Lung (tissue), 17 donors: ENCODE measurements at places on chromosomes 7 and 10. TPM values are rescaled to one million over a fixed set of nuclear protein-coding genes. Genes with fewer than 3 reads are reported as not detected.
A peak's percentile ranks its signal among the peaks of the same experiment; 100 is the strongest.

The TYW1B gene
- 0.90 TPM for polyA plus RNA-seq

The GBX1 gene
- polyA plus RNA-seq: not detected

DNA sequence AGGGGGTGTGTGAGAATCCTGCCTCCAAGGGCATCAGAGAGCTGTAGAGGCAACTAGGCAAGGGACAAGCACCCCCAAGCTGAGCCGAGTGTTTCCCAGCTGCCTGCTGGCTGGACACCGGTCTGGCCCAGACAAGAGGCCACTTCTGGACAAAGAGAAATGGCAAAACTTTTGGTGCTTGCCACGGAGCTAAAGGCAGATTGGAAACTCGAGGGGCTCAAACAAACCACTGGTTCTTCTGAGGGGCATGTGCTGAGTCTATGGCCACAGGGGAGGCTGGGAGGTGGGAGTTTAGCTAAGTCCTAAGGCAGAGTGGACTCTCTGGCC is 66.5 kb upstream of the INPP5A start:
- no peak overlapping the region for H3K4me3 ChIP-seq
- H3K27me3 ChIP-seq: no peaks in the 10 kb centered on the region
- no peak for DNase-seq
- H3K36me3 ChIP-seq: no peaks in the 10 kb centered on the region

GRCh38 chr7:47576866-47577306 is 5.0 kb downstream of the TNS3 start:
- DNase-seq: no peak
- H3K4me1 ChIP-seq: peaks cover 59% of the 10 kb centered on the region

GRCh38 chr7:149750122-149750845 is 23.1 kb downstream of the ZNF467 start:
- H3K36me3 ChIP-seq: no peaks in the 10 kb centered on the region
- DNase-seq: no peak
- no peaks in the 10 kb centered on the region for H3K27me3 ChIP-seq
- H3K27ac ChIP-seq: no peak overlapping the region
- H3K4me3 ChIP-seq: no peak overlapping the region
- H3K4me1 ChIP-seq: no peaks in the 10 kb centered on the region

GRCh38 chr10:3068201-3068967 is 1.0 kb downstream of the PFKP start:
- peak; percentile 74 for DNase-seq
- H3K4me3 ChIP-seq: peak overlapping the region; percentile 75
- H3K36me3 ChIP-seq: no peaks in the 10 kb centered on the region
- H3K27ac ChIP-seq: peak overlapping the region; percentile 33

DNA sequence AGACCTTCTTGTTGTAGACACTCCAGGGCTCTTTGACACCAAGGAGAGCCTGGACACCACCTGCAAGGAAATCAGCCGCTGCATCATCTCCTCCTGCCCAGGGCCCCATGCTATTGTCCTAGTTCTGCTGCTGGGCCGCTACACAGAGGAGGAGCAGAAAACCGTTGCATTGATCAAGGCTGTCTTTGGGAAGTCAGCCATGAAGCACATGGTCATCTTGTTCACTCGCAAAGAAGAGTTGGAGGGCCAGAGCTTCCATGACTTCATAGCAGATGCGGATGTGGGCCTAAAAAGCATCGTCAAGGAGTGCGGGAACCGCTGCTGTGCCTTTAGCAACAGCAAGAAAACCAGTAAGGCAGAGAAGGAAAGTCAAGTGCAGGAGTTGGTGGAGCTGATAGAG is 5.5 kb downstream of the GIMAP7 start:
- no peaks in the 10 kb centered on the region for H3K4me1 ChIP-seq
- H3K36me3 ChIP-seq: no peaks in the 10 kb centered on the region
- H3K27ac ChIP-seq: no peak overlapping the region
- DNase-seq: no peak

DNA sequence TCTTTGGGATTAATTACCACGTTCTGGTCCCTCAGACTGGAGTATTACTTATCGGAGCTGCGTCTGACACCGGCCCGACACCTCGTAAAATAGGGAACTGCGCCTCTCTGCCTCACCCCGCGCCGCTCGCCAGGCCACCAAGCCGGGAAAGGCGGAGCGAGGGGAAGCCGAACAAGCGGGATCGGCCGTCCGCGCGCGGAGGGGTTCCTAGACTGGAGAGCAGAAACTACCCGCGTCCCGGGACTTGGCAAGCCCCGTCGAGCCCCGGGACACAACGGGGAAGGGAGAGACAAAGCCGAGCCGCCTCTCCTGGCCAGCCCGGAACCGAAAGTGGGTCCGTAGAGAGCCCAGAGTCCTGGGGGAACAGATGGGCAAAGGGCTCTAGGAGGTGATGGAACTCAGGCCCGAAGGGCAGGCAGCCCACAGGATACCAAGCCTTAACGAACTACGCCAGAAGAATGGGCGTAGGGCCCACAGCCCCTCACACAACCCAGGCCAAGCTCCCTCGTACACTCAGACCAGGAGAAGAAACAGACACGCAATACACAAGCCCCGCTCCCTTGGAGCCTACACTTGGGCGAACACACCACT is 6.5 kb downstream of the LBX1 start:
- H3K4me1 ChIP-seq: no peaks in the 10 kb centered on the region
- peaks cover 87% of the 10 kb centered on the region for H3K27me3 ChIP-seq
- H3K4me3 ChIP-seq: no peak overlapping the region

GRCh38 chr10:97217299-97217698 is 31.5 kb upstream of the SLIT1 start:
- no peak for DNase-seq
- no peak overlapping the region for H3K27ac ChIP-seq
- no peaks in the 10 kb centered on the region for H3K4me1 ChIP-seq

The ZNF488 gene
- polyA plus RNA-seq: 0.47 TPM

The MSS51 gene
- 0.74 TPM for polyA plus RNA-seq

DNA sequence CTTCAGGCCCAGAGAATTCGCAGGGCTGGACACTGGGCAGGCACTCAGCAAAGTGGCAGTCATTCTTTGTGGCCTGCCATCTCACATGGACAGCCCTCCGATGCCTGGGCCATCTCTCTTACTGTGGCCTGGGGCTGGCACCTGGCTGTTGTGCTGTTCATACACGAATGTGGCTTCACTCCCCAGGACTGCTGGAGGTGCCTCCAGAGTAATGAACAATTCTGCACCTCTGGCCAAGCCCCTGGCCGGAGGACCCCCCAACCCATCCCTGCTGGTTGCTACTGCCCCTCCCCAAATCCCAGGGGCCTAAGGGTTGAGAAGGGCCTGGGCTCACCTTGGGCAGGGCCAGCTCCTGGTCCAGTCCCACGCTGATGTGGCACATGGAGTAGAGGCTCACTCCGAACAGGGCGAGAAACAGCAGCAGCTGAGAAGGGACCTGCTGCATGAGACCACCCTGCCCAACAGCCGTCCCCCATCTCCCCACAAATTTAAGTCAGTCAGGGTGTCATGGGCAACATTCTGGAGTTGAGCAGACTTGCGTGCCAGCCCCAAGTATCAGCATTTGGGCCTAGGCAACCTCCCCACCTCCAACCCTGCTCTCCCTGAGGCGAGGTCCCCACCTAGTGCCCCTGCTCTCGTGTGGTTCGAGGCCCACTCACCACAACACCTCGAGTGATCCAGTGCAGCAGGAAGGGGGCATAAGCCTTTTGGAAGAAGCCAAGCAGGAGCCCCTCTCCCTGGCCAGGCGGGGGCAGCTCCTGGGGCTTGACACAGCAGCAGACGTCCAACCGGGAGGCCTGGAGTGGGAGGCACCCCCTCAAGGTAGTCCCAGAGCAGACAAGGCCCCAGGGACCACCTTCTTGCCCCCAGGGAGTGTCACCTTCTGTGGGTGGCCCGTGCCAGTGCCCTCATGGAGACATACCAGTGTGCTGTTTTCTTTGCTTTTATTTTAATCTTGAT is 9.4 kb downstream of the NPC1L1 start:
- no peaks in the 10 kb centered on the region for H3K36me3 ChIP-seq
- H3K4me3 ChIP-seq: no peak overlapping the region
- no peaks in the 10 kb centered on the region for H3K27me3 ChIP-seq

DNA sequence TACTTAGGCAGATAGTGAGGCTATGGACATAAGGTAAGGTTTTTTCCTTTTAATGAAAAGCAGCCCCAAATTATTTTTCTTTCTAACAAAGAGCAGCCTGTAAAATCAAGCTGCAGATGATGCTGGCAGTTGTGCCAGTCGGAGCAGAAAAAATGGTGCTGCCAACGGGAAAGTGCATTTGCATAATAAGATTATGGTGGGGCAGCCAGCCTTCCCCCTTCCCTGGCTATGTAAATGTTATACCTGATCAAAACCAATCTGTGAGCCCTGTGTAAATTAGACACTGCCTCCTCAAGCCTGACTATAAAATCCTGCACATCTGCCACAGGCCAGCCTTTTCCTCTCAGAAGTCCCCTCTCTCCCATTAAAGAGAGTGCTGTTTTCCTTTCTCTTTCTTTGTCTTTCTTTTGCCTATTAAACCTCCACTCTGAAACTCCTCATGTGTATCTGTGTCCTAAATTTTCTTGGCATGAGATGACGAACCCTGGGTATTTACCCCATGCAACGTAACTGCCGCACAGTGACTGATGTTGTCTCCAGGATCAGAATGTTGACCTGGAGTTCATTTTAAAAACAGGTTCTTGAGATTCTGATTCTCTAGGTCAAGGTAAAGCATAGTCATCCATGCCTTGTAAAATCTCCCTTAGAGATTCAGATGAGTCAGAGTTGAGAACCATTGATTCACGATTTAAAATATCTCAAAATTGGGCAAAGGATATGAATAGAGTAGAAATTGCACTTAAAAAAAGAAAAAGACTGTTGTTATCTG is 167.3 kb upstream of the C1GALT1 start:
- H3K27me3 ChIP-seq: no peaks in the 10 kb centered on the region
- no peaks in the 10 kb centered on the region for H3K36me3 ChIP-seq

DNA sequence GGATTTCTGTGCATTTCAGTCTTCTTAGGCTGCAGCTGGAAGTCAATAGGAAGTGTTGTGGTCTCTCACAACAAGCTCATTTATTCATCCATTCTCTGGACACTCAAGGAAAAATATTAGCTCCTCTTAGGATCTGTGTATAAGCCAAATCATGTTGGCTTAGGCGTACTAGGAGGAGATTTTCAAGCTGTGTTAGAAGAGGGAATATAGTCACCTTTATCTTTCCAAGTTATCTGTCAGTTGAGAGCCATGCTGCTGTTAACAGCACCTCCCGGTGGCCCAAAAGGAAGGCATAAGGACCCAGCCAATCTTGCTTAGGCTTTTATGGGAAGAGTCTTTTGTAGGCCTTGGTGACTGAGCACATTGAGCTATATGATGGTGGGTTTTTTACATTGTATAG is 220.0 kb downstream of the LRMDA start:
- H3K36me3 ChIP-seq: no peaks in the 10 kb centered on the region
- no peak overlapping the region for H3K27ac ChIP-seq
- H3K4me1 ChIP-seq: peaks cover 56% of the 10 kb centered on the region
- DNase-seq: no peak

The CAV1 gene
- polyA plus RNA-seq: 121 TPM

GRCh38 chr10:29255104-29255503 is 33.8 kb upstream of the LYZL1 start:
- H3K4me3 ChIP-seq: no peak overlapping the region
- peaks cover 37% of the 10 kb centered on the region for H3K4me1 ChIP-seq
- no peaks in the 10 kb centered on the region for H3K27me3 ChIP-seq
- peak; percentile 36 for DNase-seq
- H3K27ac ChIP-seq: no peak overlapping the region

DNA sequence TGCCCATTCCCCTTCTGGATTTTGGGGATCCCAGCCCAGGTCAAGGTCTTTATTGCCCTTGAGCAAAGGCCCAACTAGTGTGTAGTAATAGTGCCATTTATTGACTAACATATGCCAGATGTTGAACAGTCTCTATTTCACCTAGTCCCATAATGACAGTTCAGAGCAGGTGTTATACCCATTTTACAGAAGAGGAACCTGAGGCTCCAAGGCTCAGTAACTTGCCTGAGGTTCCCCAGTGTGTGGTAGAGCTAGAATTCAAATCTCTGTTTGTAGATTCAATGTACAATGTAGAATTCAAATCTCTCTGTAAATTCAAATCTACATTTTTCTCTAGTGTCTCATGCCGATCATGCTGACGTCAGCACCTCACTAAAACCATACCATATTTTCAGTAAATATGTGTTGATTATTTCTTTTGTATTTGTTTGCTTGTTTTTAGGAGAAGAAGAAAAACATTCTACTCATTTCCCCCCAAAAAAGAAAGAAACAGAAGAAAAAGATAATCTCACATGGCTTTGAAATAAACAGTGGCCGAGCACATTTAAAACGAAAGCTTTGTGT is 329.7 kb downstream of the PRPF18 start:
- H3K27me3 ChIP-seq: no peaks in the 10 kb centered on the region
- H3K4me1 ChIP-seq: peaks cover 2% of the 10 kb centered on the region
- no peak for DNase-seq

GRCh38 chr7:29965030-29965429 is 24.6 kb downstream of the SCRN1 start:
- no peaks in the 10 kb centered on the region for H3K36me3 ChIP-seq
- H3K27me3 ChIP-seq: no peaks in the 10 kb centered on the region
- H3K27ac ChIP-seq: no peak overlapping the region
- no peak overlapping the region for H3K4me3 ChIP-seq
- H3K4me1 ChIP-seq: no peaks in the 10 kb centered on the region
- no peak for DNase-seq

The SPDYE2 gene
- polyA plus RNA-seq: 0.14 TPM

GRCh38 chr10:123385508-123386080 is 231.4 kb downstream of the BUB3 start:
- H3K36me3 ChIP-seq: no peaks in the 10 kb centered on the region
- no peak for DNase-seq
- H3K4me3 ChIP-seq: no peak overlapping the region
- no peak overlapping the region for H3K27ac ChIP-seq
- peaks cover 8% of the 10 kb centered on the region for H3K27me3 ChIP-seq

GRCh38 chr7:1856888-1857441 is 186.9 kb downstream of the ELFN1 start:
- no peaks in the 10 kb centered on the region for H3K36me3 ChIP-seq
- H3K27me3 ChIP-seq: no peaks in the 10 kb centered on the region
- peaks cover 3% of the 10 kb centered on the region for H3K4me1 ChIP-seq
- no peak overlapping the region for H3K4me3 ChIP-seq
- DNase-seq: peak; percentile 54

The TEX36 gene
- polyA plus RNA-seq: not detected

The WNT8B gene
- 0.02 TPM for polyA plus RNA-seq

The C10orf62 gene
- polyA plus RNA-seq: not detected

DNA sequence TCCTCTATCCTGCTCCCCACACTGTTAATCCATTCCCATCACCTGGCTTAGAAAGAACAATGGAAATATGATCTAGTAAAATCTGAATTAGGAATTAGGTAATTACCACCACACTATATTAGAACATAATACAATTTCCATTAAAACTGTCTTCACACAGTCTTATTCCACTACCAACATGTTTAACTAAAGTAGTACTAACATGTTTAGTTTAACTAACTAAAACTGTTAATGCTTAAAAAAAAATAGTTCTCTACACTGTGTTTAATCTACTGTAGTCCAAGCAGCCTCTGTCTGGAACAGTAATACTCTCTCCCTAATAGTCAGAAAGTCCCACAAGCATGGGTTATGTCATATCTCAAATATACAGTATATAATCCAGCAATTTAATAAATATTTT is 150.8 kb downstream of the SGMS1 start:
- DNase-seq: no peak
- no peak overlapping the region for H3K4me3 ChIP-seq

The HMX2 gene
- not detected for polyA plus RNA-seq
